Urinary bladder (tissue), 4 donors: ENCODE measurements at places on chromosomes 4 and X. TPM values are rescaled to one million over a fixed set of nuclear protein-coding genes. Genes with fewer than 3 reads are reported as not detected.

LRRC66 gene
- 0.63 TPM for total RNA-seq

PABPC5 gene
- total RNA-seq = 11.9 TPM

RAB28 gene
- total RNA-seq = 28.5 TPM

PABPC4L gene
- total RNA-seq = 24.7 TPM

PAGE2 gene
- total RNA-seq = not detected

TASL gene
- total RNA-seq = 2.6 TPM

DNA sequence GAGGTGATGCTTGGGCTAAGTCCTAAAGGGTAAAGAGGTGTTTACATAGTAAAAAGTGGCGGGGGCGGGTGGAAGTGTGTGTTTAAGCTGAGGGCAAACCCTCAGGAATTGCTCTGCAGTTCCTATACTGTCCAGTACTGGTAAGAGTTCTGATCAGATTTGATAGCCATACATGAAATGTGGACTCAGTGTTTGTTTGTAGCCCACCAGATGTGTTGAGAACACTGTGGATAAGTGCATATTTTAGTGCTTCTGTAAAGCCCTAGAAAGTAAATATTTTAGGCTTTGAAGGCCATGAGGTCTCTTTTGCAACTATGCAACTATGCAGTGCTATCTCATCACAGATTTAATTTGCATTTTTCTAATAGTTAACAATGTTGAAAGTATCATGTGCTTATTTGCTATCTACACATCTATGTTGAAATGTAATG lies 80.7 kb upstream of the EOLA2 start:
- DNase-seq = no peak

DNA sequence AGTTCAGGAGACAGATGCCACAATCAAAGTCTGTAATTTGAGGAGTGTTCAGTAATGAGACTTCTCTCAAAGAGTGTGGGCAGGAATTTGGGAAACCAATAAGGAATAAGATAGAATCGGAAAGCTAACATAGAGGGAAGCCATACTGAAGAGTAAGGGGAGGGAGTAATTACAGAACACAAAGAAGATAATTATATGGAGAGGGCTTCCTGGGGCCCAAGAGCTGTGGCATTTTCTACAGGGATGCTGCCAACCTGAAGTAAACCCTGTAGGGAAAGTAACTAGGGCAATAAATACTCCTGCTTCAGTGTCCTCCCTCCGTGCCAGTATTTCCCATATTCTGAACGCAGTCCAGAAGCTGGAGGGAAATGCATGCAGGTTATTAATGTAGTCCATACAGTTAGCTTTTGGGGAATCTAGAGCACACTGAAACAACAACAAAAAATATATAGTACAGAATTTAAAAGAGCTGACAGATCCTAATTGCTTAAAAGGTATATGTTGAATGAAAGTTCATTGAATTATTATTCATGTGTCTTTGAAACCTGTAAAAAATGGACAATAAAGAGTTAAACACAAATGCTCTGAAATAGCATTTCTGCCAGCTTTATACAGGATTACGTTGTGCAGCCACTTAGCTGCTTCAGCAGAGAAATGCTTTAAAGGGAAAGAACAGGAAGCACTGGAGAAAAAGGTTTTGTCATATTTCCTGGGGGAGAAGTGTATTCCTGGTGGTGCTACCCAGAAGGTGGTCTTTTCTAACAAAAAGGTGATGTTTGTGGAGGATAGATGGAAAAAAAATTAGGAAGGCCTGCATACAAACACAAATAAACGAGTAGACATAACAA lies 48.0 kb downstream of the CXXC4 start:
- no peak for DNase-seq

GRCh38 chr4:10587296-10587695 lies 97.3 kb downstream of the CLNK start:
- DNase-seq = no peak

DNA sequence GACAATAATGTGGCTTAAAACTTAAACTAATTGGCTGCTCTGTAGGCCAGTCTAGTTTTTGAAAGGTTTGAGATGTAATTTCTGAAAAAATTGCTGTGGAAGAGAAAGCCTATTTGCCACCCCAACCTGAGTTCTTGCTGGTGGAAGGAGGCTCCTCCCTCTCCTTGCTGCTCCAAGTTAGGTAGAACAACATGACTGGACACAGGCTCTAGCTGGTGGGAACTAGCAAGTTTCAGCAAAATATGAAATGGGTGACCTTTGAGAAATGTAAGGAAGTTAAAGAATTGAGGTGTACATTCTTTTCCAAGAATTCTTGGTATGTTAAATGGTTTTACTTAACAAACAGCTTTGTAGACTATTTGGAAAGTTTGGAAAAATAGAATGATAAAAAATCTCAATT lies 8.0 kb downstream of the RPL34 start:
- no peak for DNase-seq

GRCh38 chr4:22070256-22070655 lies 121.7 kb upstream of the KCNIP4 start:
- DNase-seq = no peak

GRCh38 chr4:174318829-174319764 lies 35.4 kb downstream of the CEP44 start:
- DNase-seq = no peak

GRCh38 chr4:83569987-83570386 lies 34.1 kb downstream of the GPAT3 start:
- DNase-seq = no peak

DNA sequence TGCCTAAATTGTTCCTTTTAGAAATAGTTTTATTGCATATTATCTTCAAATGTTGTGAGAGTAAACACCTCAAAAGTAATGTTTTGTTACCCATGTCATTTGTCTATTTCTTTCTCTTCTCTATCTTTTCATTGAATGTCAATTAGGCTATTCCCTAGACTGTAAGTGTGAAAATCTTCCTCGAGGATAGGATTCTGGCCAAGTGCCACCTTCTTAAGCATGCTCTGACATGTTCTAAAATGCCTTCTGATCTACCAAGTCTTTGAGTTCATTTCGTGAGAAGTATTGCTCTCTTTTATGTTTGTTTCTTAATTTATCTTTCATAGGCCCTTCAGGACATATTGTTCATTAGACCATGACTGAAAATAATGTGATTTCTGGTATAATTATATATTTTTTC lies 44.1 kb upstream of the TLL1 start:
- DNase-seq = no peak

DNA sequence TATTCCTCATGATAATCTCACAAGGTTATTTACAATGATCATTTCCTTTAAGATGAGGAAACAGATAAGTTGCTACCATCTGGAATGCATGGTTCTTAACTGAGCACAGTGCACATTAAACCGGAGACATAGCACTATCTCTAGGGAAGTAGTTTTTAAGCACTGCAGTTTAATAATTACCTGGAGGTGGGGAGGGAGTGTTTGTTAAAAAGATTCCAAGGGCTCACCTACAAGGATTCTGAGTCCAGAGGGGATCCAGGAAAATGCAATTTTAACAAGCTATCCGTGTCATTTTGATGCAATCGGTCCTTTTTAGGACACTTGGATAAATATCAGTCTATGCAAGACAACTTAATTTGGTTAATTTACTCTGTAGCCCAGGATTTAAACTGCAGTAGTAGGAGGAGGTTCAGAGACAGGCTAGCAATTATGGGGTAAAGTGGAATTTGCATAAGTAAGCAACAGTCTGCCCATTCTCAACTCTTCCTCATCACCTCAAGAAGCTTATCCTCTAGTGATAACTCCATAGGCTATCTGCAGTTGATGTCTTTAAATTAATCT lies 2.8 kb upstream of the PDLIM5 start:
- no peak for DNase-seq

DNA sequence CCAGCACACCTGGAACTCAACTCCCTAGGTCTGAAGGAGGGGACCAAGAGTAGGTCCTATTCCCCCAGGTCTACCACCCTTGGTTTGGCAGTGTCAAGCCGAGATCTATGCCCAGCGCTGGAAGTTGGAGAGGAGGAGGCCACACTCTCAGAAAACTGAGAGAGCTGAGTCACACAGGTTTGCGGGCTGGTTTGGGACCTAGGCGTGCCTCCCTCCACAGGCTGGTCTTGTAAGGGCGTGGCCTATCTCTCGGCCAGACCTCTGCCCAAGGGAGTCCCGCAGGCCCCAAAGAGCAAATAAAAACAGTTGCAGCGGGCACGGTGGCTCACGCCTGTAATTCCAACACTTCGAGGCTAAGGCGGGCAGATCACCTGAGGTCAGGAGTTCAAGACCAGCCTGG lies 52.9 kb upstream of the INTU start:
- no peak for DNase-seq

- DNase-seq = no peak
Measured at GRCh38 chr4:138192113-138192512, 50.0 kb downstream of the SLC7A11 start.

GRCh38 chrX:49995795-49996455 lies 73.5 kb downstream of the CLCN5 start:
- DNase-seq = no peak
